ENCODE measurements at places on chromosomes 5 and 9.
A peak's percentile ranks its signal among the peaks of the same experiment; 100 is the strongest.

DNA sequence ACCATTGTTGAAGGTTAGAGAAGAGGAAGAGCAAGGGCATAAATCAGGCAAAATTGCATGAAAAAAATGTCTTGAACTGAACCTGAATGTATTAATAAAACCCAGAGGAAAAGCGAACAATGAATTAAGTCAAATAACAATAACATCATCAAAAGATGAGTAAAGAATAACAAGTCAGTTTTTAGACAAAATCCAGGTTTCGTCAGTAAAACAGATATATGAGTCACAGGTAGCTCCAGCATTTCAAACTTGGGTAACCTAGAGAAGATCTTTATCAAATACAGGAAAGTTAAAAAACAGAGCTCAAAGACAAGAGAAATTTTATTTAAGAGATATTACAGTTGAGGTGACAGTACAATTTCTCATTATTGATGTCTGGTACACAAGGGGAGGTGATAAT lies 332.4 kb downstream of the EFNA5 start:
- no peak for DNase-seq

GRCh38 chr5:9439531-9440292 lies 106.2 kb downstream of the SEMA5A start:
- DNase-seq, result no peak

DNA sequence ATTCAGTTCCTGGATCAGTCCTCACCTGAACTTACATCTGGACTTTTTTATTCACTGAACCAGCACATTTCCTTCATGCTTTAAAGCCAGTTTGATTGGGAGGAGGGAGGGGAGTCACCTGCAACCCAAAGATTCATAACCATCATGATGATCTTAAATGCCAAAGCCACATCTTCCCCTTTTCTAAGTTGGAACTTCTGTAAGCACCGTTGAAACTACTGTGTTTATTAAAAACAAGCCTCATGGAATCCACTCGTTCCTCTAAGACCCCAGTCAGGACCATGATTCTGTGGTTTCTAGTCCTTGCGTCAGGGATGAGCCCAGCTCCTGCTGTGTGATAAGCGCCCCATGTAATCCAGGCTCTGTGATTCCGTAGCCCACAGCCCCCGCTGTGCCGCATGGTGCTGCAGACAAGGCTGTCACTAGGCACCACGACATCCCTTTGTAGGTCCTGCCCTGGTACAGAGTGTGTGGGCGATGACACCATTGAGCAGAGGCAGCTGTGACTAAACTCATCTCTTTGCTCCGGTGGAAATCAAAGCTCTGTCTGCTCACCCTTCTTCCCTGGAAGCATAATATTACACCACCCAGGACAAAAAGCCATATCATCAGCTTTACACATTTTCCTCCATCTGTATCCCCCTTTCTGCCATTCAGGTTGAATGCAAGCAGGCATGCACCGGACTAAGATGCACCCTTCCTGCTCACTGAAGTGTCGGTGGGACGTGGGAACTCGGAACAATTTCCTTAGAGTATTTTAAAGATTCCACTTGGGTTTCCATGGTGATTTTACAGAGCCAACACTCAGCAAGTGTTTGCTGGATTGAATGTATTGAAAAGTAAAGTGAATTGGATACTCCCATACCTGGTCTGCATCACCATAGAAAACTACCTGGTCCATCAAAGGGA lies 132.0 kb upstream of the FSTL4 start:
- no peak for DNase-seq

DNA sequence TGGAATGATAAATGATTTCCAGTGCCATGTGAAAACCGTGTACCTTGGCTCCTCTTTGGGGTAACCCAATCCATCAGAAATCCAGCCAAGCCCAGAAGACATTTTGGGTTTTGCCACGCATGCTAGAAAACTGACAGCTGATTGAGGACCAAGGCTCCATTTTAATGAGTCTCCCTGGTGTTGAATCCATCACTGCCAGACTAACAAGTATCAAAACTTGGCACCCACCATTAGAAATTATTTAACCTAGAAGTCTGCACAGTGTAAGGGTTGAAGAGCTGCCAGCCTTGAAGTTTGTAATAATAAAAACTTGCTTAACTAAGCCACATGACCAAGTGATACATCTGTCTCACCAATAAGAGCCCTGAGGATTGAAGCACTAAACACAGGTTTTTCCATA lies 369.9 kb downstream of the DNAH5 start:
- no peak for DNase-seq

DNA sequence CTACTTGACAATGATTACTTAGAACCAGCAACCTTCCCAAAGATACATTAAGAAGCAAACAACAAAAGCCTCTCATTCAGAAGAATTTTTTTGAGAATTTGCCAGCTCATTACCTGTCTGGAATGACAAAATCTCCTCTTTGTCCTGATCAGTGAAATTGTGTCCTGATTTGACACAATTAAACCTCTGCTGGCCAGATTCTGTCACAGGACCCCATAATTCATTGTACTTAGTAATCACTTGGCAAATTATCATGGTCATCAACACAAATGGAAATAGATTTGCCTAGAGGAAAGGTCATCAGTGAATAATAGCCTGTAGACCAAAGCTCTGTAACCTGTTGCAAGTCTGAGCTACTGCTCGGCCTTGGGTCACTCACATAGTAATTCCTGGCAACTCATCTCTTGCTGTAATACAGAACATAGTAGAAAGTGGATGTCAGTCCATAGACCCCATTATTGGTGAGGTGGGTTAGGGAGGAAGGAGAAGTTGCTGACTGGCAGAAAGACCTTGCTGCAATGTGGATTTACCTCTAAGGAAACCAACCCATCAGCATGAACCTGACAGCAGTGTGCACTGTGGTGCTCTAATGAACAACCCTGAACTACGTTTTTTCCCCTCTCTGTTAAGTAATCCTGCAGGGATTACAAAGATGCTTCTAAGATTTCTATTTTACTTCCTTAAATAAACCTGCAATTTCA lies 370.1 kb downstream of the KIAA0825 start:
- DNase-seq, result no peak

GRCh38 chr9:127943731-127944144 lies 6.1 kb upstream of the DPM2 start:
- peak; percentile 92 for DNase-seq

DNA sequence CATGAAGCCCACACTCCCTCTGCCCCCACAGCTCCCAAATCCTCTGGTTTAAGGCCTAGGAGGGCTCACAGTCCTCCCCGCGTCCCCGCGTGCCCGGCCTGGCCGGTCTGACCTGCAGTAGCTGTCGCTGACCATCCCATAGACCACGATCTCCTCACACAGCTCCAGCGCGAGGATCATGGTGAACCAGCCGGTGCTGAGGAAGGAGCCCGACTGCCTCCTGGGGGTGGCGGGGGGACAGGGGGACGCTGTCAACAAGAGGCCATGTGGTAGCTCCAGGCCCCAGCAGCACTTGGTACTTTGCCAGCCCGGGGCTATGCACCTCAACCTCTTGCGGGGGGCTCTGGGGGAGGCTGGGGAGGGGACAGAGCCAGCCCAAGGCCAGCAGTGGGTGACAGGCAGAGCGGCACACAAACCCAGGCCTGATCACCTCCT lies 7.0 kb downstream of the ST6GALNAC4 start:
- DNase-seq, result no peak

DNA sequence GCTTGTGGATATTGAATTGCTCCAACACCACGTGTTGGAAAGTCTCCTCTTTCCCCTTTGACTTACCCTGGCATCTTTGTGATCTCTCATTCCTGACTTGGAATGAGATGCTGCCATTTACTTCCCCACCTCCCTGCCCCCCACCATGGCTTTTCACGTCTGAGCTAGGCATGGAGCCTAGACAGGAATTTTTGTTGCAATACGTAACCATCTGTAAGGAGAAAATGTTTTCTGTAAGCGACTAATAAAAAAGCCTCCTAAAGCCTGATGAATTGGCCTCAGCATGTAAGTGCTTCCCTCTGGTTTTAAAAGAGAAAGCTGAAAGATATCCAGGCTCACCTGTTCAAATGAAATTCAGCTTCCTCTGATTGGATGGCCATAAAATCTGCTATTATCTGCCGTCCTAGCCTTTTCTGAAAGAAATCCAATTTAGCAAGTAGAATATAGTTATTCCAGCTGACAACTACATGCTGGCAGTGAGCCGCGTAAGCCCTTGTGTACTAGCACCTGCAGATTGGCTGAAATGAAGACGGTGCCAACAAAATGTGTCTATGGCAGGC lies 200.1 kb downstream of the NSG2 start:
- DNase-seq, result no peak

DNA sequence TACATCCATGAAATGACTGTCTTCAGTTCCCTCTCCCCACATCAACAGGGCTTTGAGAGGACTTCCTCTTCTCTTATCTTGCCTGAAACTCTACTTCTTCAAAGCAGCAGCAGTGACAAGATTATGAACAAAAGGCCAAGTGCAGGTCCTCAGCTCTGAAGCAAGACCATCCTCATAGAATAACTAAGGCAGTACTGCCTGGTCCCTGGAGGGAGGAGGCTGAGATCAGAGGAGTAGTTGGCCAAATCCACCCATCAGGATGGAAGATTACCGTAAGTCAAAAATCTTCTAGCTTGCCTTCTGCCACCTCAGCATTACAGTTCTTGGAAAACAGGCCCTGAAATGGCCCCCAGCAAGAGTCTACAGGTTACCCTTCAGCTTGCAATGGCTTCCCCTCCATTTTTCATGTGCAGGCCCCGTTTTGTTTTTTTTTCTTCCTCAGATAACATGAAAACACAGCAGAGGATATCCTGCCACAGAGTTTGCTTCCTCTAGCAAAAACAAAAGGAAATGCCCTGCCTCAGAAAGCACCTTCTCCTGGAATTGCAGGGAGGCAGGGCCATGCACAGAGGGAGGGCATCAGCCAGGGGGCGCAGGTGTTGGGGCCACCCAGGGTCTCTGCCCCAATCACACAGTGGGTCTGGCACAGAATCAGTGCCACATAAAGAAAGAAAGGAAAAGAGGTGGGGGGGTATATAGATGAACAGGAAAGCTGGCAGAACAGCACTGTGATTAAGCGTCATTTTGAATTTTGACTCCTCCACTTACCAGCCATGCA lies 40.0 kb downstream of the KLHL3 start:
- peak; percentile 17 for DNase-seq

DNA sequence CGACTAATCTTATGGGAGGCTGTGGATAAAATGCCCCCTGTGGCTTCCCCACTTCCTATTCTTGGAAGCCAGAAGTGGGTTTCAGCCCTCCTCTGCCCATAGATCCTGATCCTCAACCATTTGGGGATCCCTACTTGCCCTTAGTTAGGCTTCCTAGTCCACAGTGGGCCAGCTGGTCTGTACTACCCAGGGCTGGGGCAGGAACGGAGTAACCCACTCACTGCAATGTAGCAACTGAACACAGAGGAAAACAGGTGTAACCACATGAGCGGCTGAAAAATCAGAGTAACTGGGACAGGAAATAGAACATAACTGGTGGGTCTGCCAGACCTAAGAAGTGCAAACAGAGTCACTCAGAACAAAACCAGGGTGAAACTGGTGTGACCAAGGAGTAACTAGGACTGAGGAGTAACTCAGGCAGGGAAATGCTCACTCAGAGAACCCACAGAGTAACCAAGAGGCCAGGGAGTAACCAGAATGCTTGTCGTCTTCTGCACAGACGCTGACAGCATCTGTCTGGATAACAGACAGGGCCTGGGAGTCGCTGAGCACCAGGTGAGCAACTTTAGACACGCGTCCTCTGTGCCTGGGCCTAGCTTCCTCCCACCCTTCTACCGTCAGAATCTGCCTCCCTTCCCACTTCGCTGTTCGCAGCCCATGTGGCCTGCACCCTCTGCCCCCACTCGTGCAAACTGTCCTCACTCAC lies 1.0 kb downstream of the AQP3 start:
- DNase-seq, result no peak

DNA sequence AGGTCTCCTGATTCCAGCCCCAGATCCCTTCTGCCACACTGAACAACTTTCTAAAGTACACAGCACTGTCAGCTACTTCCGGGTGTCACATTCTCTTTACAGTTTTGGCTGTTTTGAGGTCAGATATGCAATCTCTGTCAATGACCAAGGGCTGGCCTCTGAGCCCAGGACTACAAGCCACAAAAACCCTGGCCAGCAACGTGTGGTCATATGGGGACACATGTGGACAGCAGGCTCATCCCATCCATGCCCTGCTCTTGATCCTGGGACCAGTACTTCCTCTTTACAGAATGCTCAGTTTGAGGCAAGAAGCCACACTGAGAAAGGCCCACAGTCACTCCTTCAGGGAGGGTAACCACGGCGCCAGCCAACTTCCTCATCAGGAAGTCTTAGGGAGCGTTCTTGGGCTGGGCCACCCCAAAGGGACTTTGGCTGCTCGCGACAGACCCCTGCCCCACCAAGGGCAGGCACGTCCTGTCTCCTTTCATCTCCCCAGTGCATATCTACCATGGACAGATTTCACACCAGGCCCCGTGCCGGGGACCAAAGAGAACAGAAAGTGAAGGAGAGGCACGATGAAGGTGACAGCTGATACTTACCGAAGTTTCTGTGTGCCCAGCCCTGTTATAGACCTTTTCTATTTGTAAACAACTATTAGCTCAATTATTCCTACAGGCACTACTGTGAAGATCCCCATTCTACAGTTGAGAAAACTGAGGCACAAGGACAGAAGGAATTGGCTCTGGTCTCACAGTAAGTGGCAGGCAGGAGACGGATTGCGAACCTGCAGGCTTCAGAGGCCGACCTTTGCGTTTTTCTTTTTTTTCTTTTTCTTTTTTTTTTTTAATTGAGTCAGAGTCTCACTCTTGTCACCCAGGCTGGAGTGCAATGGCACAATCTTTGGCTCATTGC lies 37.3 kb downstream of the STK10 start:
- no peak for DNase-seq

DNA sequence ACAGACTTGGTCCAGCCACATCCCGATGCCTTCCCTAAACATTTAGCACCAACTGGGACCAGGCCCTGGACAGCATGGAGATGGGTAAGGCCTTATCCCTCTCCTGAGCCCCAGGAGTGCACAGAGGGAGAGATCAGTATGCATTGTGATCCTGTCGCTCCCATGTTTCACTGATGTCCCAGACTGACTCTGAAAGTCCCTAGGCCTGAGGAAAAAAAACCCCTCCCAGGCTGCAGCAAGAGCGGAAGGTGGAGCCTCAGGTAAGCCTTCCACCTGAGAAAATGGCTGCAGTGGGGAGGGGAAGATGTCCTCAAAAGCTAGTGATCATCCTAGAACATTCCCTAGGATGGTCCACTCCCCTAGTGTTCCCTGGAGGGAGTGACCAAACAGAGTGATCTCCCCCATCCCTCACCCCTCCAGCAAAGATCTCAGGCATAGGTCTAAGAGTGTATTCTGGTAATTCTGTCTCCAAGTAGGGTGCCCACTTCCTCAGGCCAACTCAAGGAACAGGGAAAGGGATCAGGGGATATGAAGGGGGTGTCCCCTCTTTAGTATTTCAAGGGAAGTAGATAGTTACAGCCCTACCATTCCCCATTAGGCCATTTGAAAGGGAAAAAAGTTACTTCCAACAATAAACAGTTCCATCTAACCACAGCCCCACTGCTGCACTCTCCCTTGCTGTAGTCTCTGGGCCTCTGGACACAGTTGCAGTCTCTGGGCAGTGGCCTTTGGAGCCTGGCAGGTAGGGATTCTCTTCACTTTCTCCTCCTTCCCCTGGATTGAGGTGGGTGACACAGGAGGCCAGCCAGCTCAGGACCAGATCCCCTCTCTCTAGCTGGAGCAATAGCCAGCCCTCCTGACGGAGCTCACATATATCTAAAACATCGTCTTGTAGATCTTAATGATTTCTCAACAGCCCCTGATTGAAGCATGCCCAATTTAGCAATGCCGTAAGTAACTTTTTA lies 6.8 kb upstream of the CXXC5 start:
- DNase-seq, result no peak

Measured in iPS-NIHi11 (cell line).